Fibroblast of lung (primary cell): ENCODE measurements at places on chromosomes 7 and 10. TPM values are rescaled to one million over a fixed set of nuclear protein-coding genes. Genes with fewer than 3 reads are reported as not detected.
A peak's percentile ranks its signal among the peaks of the same experiment; 100 is the strongest.

- DNase-seq, result no peak
Measured at GRCh38 chr10:80579849-80580637, 42.3 kb downstream of the SH2D4B start.

NUP42 gene
- total RNA-seq, result 26.5 and 28.2 TPM in 2 replicates

DNA sequence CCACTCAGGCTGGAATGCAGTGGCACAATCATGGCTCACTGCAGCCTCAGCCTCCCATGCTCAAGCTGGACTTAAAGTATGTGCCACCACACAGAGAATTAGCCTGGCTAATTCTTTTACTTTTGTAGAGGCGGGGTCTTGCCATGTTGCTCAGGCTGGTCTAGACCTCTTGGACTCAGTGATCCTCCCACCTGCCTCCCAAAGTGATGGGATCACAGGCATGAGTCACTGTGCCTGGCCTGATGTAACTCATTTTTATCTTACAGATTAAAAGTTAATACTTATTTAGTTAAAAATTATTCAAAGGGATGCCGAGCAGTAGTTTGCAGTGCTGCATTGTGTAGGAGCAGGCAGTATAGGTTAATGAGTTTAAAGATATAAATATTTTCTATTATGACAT is 12.6 kb upstream of the PLXDC2 start:
- no peak for DNase-seq

NAMPT gene
- 155 and 175 TPM in 2 replicates for total RNA-seq

GRCh38 chr7:84393786-84394185 is 199.2 kb upstream of the SEMA3A start:
- peak; percentile 61 for DNase-seq

DNA sequence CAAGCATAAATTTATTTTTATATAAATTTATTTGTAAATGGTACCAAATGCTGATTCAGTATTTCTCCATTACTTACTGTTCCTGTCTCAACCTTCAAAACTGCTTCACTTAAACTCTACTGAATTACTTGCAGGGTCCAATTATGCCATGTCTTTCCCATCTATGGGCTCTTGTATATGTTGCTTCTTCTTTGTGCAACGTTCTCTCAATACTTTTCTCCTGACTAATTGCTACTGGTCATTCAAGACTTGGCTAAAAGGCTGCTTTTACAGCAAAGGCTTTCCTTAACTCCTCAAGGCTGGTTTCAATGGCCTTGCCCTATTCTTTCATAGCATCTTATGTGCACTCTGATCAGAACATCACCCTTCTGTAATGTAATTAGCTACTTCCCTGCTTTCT is 67.9 kb downstream of the RNLS start:
- no peak for DNase-seq

- DNase-seq, result no peak
Measured at GRCh38 chr7:98137826-98138151, 31.1 kb downstream of the LMTK2 start.

BMPER gene
- total RNA-seq, result 12.2 and 28.2 TPM in 2 replicates

SAP25 gene
- not detected in 2 replicates for total RNA-seq

CPA5 gene
- not detected in 2 replicates for total RNA-seq

SPDYE16 gene
- 0.17 and 0.51 TPM in 2 replicates for total RNA-seq

GRCh38 chr7:139230023-139230422 is 1.0 kb upstream of the UBN2 start:
- no peak for DNase-seq

EGR2 gene
- 0.33 and 2.1 TPM in 2 replicates for total RNA-seq

DNA sequence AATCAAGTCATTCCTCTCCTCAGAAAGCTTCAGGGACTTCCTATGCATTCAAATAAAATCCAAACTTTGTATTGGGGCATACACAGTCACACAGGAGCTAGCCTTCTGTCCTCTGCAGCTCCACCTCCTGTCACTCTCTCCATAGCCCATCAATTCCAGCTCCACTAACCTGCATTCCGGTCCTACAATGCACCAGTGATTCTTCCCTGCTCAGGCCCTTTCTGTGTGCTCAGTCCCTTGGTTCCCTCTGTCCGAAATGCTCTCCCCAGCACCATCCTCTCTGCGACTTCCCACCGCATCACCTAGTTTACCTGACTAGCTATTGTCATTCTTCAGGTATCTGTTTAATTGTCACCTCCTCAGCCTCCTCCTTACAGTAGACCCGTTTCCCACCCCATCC is 26.4 kb upstream of the YAE1 start:
- no peak for DNase-seq

- no peak for DNase-seq
Measured at GRCh38 chr10:87873656-87874055, 10.2 kb downstream of the PTEN start.

PUS7 gene
- 8.8 and 14.9 TPM in 2 replicates for total RNA-seq

- no peak for DNase-seq
Measured at GRCh38 chr7:80411621-80412020, 100.2 kb downstream of the GNAT3 start.

GRCh38 chr7:28480595-28480994 is 68.3 kb downstream of the CREB5 start:
- DNase-seq, result peak; percentile 12

GRCh38 chr10:48612236-48612943 is 7.5 kb upstream of the ARHGAP22 start:
- DNase-seq, result no peak

- DNase-seq, result peak; percentile 79
Measured at GRCh38 chr10:36779238-36779846, 346.1 kb upstream of the ANKRD30A start.

DNA sequence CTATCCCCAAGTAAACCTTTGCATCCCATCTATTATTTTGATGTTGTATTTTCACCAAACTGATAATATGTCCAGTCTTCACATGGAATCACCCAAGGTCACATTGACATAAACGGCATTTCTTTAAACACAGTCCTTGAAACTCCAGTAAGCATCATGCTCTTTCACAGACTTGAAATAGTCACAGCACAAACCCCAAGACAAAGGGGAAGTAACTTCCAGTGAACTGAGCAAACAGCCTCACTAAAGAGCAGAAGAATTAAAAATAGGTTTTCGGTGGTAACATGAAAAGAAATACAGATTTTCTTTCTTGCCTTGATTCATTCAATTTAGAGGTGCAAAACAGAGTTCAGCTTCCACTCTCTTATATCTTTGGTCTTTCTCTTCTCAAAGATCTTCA is 253.7 kb downstream of the SFMBT2 start:
- no peak for DNase-seq

NODAL gene
- not detected in 2 replicates for total RNA-seq

GRCh38 chr7:27104341-27105058 is 2.0 kb upstream of the HOXA2 start:
- DNase-seq, result peak; percentile 88

- no peak for DNase-seq
Measured at GRCh38 chr7:145539910-145540309, 576.7 kb upstream of the CNTNAP2 start.

AKR1C2 gene
- total RNA-seq, result 10.6 and 13.4 TPM in 2 replicates

- DNase-seq, result no peak
Measured at GRCh38 chr10:121668314-121669027, 70.2 kb upstream of the FGFR2 start.
